Myometrial cell (primary cell): ENCODE measurements at places on chromosomes 1 and 21. TPM values are rescaled to one million over a fixed set of nuclear protein-coding genes. Genes with fewer than 3 reads are reported as not detected.

Gene RNF186
- not detected in 2 replicates for total RNA-seq

Gene FALEC
- 0.86 TPM in 1 of 2 replicates, not detected in the other for total RNA-seq

Gene LRRC47
- total RNA-seq = 27.7 and 28.5 TPM in 2 replicates

Gene GOLT1A
- total RNA-seq = not detected in 2 replicates

Gene WNT4
- total RNA-seq = 0.18 TPM in 1 of 2 replicates, not detected in the other

Gene LRRN2
- not detected in 2 replicates for total RNA-seq

Gene ARHGEF16
- not detected in 2 replicates for total RNA-seq

Gene OR2L13
- not detected in 2 replicates for total RNA-seq

Gene FAM177B
- not detected in 2 replicates for total RNA-seq

Gene OR6K2
- total RNA-seq = not detected in 2 replicates

Gene KRTAP19-5
- not detected in 2 replicates for total RNA-seq

Gene ATAD3C
- 0.29 and 3.4 TPM in 2 replicates for total RNA-seq

Gene GALNT2
- total RNA-seq = 91.4 and 96.6 TPM in 2 replicates

Gene SLC5A3
- 8.9 and 11.5 TPM in 2 replicates for total RNA-seq

Gene BATF3
- 0.35 and 1.4 TPM in 2 replicates for total RNA-seq

Gene SLC35A3
- total RNA-seq = 15.9 and 28.0 TPM in 2 replicates

Gene GABRD
- not detected in 2 replicates for total RNA-seq

Gene TRIM45
- 1.4 and 2.5 TPM in 2 replicates for total RNA-seq

Gene SELP
- total RNA-seq = not detected in 2 replicates

Gene RGS7
- total RNA-seq = under 0.01 and 0.29 TPM in 2 replicates

Gene EXO5
- total RNA-seq = 6.1 and 10.8 TPM in 2 replicates

Gene ZNF670
- total RNA-seq = 1.2 and 2.8 TPM in 2 replicates

Gene PADI1
- 1.9 TPM in 1 of 2 replicates, not detected in the other for total RNA-seq

Gene FMOD
- 1.9 and 3.5 TPM in 2 replicates for total RNA-seq

Gene EFNA1
- total RNA-seq = not detected in 2 replicates
